Stimulated activated CD8-positive, alpha-beta memory T cell treated with anti-CD3 and anti-CD28 coated beads, Interleukin-15, amount 100 ng/mL, for 4 hours (primary cell): ENCODE measurements at places on chromosomes 6 and 20.

DNA sequence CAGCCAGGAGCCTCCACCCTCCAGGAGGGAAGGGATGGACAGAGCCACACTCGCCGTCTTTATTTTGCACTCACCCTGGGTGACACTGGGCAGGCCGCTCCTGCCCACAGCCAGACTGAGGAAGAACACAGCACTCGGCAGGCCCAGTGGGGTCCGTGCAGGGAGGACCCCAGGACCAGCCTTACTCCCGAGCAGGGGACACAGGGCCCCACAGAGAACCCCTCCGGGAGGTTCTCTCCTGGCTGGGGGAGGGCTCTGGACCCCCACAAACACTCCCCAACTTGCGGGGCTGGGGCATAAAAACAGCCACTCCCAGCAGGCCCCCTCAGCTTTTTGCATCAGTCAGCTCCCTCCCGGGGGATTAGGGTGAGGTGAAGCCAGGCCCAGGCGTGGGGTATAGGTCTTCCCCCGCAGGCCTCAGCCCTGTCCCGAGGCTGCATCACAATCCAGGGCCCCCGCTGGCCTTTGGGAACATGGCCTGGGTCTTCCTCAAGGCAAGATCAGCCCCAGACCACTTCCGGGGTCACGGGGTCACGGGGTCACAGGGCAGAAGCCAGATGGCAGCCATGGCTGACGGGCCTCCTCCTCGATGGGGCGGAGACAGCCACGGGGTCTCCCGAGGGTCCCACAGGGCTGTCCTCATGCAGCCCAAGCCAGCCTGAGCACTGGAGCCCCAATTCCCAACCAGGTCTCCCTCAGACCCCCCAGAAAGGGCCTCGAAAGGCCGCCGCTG is 3.2 kb downstream of the TNFRSF6B start:
- DNase-seq, result no peak

DNA sequence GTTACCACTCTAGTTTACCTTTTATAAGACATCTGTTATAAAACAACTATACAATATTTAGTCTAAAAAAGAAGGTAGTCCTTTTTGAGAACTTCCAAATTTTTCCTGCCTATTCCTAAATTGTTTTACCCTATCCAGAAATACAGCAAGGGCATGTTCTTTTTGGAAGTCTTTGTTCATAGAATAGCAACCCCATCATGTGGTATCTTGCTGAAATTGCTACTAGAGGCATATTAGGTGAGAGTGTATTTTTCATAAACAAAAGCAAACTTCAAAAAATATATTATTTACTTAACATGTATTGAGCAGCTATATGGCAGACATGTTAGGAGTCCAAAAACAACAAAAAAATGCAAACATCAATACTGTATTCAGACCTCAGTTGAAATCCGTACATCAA is 371.8 kb upstream of the NRSN1 start:
- no peak for DNase-seq

DNA sequence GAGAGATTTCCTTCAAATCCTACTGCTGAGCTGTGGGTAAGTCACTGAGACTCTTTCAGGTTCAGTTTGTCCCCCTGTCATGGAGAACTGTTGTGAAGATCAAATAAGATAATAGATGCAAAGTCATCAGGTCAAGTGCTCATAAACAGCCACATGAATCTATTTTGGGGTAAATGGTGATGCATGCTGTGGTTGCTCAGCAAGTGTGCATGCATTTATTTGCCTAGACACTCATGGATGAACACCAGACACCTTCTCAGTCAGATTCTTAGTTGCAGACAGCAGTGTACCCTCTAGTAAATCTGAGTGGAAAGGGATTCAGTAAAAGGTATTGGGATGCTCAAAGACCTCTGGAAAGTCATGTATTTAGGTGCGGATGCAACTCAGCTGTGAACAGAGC is 168.0 kb upstream of the FOXA2 start:
- no peak for DNase-seq

DNA sequence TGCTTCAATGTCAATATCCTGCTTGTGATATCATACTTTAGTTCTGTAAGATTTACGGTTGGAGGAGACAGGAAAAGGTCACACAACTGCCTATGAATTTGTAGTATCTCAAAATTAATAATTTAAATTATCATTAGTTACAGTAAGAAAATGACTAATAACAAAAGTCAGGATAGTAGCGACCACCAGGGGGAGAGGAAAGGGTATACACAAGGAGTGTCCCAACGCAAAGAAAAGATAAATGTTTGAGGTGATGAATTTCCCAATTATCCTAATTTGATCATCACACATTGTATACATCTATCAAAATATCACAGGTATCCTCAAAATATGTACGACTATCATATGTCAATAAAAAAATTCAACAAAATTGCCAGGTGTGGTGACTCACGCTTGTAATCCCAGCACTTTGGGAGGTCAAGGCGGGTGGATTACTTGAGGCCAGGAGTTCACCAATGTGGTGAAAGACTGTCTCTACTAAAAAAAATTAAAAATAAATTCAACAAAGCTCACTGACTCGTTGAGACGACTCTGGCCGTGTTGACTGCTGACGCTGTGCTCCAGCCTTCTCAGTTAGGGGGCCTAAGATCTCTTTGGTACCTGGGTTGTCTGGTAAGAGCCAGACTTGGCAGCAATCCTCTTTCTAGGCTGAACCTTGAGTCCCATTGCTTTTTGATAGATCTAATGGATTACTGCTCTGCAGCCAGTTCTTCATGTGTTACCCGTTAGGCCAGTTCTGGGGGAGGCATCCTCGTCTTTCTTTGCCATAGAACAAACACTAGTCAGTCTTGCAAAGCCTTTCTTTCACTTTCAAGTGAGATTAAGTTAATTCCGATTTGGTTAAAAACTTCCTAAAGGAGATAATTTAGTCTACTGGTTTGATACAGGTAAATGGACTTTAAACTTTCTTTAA is 9.0 kb upstream of the OVOL2 start:
- DNase-seq, result no peak

DNA sequence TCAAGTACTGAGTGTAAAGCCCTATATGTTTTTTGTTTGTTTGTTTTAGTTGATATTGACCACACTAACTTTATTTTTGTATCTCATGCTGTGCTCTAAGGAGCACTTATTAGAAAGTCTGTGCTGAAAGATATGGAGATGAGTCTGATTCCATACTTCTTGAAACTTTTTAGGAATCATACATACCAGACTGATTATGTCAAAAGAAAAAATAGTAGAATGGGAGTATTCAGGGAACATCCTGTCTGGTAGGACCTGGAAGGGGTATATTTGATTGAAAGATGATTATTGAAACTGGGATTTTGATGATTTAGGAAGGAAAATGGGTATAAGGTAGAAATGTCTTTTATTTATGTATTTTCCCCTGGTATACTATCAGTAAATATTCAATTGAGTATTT is 111.4 kb downstream of the QKI start:
- DNase-seq, result no peak

- DNase-seq, result no peak
Measured at GRCh38 chr20:20793591-20793990, 81.1 kb upstream of the RALGAPA2 start.

GRCh38 chr20:63951398-63952209 is 4.6 kb downstream of the UCKL1 start:
- DNase-seq, result no peak

GRCh38 chr20:23659989-23660837 is 22.5 kb upstream of the CST3 start:
- DNase-seq, result no peak

GRCh38 chr6:37099442-37099841 is 70.5 kb upstream of the PIM1 start:
- no peak for DNase-seq

DNA sequence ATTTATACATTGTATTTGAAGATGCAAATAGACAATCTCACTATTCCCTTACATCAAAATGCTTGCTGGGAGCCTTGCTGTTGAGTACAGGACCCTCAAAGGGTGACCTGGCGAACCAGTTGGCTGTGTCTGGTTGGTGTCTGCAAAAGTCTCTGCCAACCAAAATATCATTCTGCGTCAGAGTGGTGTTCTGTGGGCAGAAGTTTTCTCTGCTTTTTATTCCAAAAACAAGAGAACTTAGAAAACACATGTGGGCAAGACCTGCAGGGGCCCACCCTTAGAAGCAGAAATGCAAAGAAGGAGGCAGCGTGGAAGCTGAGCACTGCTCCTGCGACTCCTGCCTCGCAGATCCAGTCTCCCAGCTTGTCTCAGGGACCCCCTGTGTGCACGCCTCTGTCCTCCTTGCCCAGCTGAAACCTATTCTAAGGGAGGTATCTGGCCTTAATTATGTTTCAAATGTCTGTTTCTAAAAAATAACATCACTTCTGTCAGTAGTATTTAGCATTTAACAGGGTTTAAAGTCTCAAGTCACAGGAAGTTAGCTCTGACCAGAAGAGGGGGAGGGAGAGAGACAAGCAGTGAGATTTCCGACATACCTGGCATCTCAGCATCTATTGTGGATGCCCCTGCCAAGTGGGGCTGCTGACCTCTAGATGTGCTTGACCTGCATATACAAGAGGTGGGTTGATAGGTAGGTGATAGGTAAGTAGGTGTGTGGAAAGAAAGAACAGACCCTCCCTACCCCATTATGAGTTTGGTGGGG is 101.3 kb downstream of the SASH1 start:
- DNase-seq, result no peak

- no peak for DNase-seq
Measured at GRCh38 chr20:848193-848592, 14.7 kb downstream of the FAM110A start.

DNA sequence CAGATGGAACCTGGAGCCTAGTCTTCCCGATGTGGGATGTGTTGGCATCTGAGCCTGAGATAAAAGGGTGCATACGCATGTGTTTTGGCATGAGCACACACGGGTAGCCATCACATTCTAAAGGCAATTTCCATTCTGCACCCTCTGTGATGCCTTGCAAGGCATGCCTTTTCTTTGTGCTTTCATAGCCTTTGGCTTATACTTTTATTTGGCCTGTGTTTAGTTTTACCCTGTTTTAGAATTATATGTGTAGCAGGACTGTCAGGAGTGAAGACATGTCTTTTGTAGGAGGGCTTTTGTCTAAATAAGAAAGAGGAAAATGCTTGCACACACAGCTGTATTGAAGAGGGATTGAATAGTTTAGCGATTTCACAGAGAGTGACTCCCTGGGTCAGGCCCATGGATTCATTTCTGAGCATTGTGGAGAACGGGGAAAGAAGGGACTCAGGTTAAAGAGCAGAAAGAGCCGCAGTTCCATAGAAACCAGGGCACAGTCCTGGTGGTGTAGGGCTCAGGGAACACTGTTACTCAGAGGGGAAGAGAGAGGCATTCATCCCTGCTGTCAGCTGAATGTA is 530.2 kb downstream of the DHX35 start:
- no peak for DNase-seq

DNA sequence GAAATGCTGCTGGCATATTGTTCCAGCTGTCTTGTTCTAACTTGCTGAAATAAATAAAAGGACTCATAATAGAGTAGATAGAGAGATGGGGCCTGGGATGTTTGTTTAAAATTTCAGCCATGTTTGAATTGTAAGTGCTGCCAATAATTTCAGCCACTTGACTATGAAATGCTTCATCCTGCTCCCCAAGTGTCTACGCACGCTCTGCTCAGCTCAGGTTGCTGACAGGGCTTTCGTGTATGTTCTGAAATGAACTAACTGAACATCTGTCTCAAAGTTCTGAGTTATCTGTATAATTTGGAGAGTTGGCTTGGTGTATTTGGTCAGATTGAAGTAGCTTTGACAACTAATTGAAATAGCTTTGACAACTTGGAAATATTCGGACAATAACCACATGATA is 387.8 kb downstream of the BMP2 start:
- DNase-seq, result no peak

DNA sequence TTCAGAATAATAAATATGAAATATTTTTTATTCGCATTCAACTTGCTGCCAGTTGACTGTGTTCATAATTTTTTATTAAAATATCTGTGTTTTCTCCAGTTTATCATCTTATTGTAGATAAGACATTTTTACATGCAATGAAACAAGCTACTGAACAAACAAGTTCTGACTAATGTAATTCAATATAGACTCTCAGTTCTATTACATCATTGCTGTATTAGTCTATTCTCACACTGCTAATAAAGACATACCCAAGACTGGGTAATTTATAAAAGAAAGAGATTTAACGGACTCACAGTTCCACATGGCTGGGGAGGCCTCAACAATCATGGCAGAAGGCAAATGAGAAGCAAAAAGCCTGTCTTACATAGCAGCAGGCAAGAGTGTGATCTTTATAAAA is 1357.7 kb upstream of the CITED2 start:
- DNase-seq, result no peak

DNA sequence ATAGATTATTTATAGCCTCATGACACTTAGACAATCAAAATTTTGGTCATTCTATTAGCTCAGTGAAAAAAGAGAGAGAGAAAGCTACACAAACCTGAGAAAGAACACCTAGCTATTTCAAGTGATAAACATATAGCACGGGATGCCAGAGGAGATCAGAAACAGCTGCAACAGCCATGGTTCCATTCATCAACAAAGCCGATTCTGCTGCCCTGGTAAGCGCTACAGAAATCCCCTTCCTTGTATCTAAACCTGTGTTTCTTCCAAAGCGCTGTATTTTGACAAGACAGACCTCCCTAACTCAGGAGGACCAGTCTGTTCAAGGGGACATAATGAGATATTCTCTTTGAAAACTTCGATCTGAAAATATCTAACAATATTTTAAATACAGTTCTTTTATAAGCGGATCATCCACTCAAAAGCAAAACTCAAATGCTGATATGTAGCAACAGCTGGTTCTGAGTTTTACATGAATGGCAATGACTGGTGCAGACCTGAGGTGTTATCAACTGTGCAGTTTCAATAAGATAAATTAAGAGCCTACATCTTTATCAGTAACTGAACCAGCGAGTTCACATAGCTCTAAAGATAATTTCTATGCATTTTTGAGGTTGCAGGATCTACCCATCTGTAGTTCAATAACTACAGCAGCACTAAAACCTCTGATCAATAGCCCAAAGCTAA is 447.8 kb downstream of the FRK start:
- no peak for DNase-seq

- no peak for DNase-seq
Measured at GRCh38 chr6:65191471-65191870, 515.6 kb downstream of the EYS start.

GRCh38 chr6:5082487-5083306 is 2.4 kb upstream of the PPP1R3G start:
- DNase-seq, result no peak

- no peak for DNase-seq
Measured at GRCh38 chr20:1786486-1786885, 108.7 kb upstream of the SIRPA start.
